ENCODE measurements at places on chromosomes 6 and 20. TPM values are rescaled to one million over a fixed set of nuclear protein-coding genes. Genes with fewer than 3 reads are reported as not detected.

HDGFL1 gene
- not detected for total RNA-seq

BMP6 gene
- total RNA-seq, result 1.1 TPM

TMEM244 gene
- not detected for total RNA-seq

PKHD1 gene
- not detected for total RNA-seq

PEX7 gene
- 16.4 TPM for total RNA-seq

CITED2 gene
- total RNA-seq, result 377 TPM

UNC93A gene
- not detected for total RNA-seq

BLOC1S5 gene
- 13.3 TPM for total RNA-seq

RING1 gene
- total RNA-seq, result 15.6 TPM

CENPQ gene
- 8.2 TPM for total RNA-seq

RAB44 gene
- total RNA-seq, result not detected

KCNQ5 gene
- total RNA-seq, result 0.53 TPM

NKAIN4 gene
- total RNA-seq, result not detected

CDC40 gene
- total RNA-seq, result 20.7 TPM

C20orf144 gene
- total RNA-seq, result not detected

BCAS1 gene
- total RNA-seq, result not detected

ZNF311 gene
- total RNA-seq, result 1.2 TPM

FILIP1 gene
- not detected for total RNA-seq

TULP1 gene
- total RNA-seq, result not detected

KIF6 gene
- total RNA-seq, result 1.4 TPM

TRIM39 gene
- 11.2 TPM for total RNA-seq

FAM209B gene
- not detected for total RNA-seq

TMEM217 gene
- total RNA-seq, result 2.0 TPM

RNF217 gene
- total RNA-seq, result 9.0 TPM

CEP57L1 gene
- 24.5 TPM for total RNA-seq

HLA-DOA gene
- total RNA-seq, result not detected

SRSF12 gene
- total RNA-seq, result not detected

HSPA12B gene
- not detected for total RNA-seq

BTNL2 gene
- not detected for total RNA-seq

NKX2-4 gene
- not detected for total RNA-seq

DCDC2 gene
- 5.3 TPM for total RNA-seq

SUMO4 gene
- not detected for total RNA-seq

MUC21 gene
- total RNA-seq, result not detected

NHSL1 gene
- 0.89 TPM for total RNA-seq

LTB gene
- not detected for total RNA-seq

FOXF2 gene
- not detected for total RNA-seq

KIF25 gene
- 0.71 TPM for total RNA-seq

PDYN gene
- not detected for total RNA-seq

GRIK2 gene
- total RNA-seq, result not detected

MAP7 gene
- total RNA-seq, result 0.29 TPM

SRMS gene
- total RNA-seq, result not detected

TCP11 gene
- total RNA-seq, result 2.3 TPM

AVP gene
- not detected for total RNA-seq

FABP7 gene
- total RNA-seq, result not detected

BCAS4 gene
- total RNA-seq, result 18.8 TPM

LINC00237 gene
- not detected for total RNA-seq

ZNF133 gene
- 13.8 TPM for total RNA-seq

ENPP5 gene
- not detected for total RNA-seq

GHRH gene
- not detected for total RNA-seq

MUCL3 gene
- not detected for total RNA-seq

TMEM14A gene
- 50.0 TPM for total RNA-seq

All from myometrial cell (primary cell).